GM19239 (cell line): ENCODE measurements at places on chromosomes 5 and 9.

DNA sequence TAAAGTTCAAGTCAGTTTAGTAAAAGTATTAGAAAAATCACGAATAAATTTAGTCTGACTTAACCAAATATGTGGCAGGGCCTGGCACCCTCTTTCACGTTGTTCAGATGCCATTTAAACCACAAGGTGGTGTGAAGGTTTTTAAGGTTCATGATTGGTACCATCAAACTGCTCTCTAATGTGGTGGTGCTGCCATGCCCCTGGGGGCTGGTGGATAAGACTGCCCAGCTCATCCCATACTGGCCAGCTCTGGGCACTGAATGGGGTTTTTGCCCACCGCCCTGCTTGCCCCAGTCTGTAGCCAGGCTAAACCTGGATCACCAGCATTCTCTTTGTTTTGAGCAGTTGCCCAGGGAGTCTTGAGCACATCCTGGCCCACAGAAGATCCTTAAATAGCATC is 159.3 kb downstream of the GABBR2 start:
- no peak for DNase-seq

- no peak for DNase-seq
Measured at GRCh38 chr9:76595645-76596044, 136.7 kb downstream of the GCNT1 start.

GRCh38 chr9:68648971-68649370 is 56.1 kb upstream of the PIP5K1B start:
- no peak for DNase-seq

GRCh38 chr5:177477701-177478477 is 4.5 kb upstream of the DBN1 start:
- DNase-seq = no peak

DNA sequence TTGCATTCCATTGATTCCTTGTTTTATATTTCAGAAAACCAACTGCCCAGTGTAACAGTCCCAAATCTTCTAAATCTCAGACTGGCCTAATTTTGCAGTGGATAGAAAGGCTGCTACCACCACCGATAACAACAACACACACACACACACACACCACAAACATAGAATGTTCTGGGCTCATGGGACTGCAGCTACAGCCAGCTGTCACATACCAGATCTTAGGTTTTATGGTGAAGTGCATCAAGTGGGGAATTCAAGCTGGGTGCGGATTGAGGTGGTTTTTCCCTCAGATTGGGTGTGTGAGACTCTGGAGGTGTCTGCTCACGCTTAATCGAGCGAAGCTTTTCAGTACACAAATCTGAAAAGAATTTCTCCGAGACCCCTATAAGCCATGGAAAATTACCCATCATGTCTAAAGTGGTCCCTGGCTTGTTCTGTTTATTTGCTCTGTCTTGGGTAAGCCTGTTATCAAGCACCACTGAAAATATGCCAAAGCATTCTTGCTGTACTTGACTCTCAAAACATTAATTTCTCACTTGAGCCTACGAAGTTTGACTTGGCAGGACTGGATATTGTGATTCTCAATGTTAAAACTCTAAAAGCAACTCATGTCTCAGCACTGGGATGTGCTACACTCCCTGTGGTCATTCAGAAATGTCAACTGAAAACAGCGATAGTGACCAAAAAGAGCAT is 71.1 kb downstream of the ALDH7A1 start:
- DNase-seq = no peak

- DNase-seq = no peak
Measured at GRCh38 chr9:121985792-121986494, 107.2 kb downstream of the TTLL11 start.

DNA sequence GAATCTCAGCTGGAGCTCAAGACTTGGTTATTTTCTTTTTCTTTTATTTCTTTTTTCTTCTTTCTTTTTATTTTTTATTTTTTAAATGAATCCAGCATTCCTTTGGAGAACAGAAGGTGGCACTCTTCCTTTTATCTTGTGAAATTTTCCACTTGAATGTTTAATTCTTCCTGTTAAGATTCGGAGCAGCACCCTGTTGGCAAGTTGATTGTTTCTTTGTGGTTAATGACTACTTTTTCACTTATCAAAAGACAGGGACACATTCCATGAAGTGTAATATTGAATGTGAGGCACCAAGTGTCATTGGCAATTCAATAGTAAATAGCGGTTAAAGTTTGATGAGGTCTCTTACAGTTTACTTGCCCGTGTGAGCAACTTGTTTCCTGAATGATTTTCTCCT is 240.5 kb upstream of the CHD1 start:
- DNase-seq = no peak
